CD4-positive, alpha-beta T cell treated with Interleukin-17A for 1 hour (primary cell): ENCODE measurements at places on chromosomes 12 and 14.

GRCh38 chr14:98868866-98869265 lies 403.1 kb downstream of the BCL11B start:
- DNase-seq = no peak

DNA sequence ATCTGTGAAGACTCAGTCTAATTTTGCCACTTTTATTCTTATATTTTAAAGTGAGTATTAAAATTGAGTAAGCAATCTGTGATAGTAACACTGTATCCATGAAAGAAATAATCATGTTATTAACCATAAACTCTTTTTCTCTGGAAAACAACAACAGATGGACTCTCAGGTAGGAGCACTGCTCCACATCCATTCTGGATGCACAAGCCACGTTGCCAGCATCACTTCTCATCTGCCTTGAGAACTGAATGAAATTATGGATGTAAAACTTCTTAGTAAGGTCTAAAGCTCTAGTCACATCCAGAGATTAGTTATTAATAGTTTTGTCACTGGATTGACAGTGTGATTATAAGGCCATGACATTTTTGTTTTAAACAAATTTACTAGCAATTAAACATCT lies 489.1 kb upstream of the SYT1 start:
- no peak for DNase-seq

DNA sequence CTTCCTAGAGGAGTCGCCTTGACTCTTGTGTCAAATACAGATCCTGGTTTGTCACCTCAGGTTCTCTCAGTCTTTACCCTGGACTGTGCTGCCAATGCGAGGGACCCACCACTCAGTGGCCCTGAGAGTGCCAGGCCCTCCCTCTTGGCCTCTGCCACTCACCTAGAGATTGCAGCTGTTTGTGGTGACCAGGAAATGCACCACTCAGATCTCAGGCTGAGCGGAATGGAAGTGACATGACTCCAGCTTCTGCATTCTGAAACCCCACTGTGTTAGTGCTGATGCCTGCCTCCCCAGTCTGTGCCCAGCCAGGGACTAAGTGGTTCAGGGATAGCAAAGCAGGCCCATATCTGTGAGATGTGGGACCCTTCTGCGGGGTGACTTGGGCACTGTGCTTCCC lies 27.8 kb upstream of the NEDD1 start:
- DNase-seq = no peak

GRCh38 chr14:31465111-31465510 lies 7.8 kb upstream of the DTD2 start:
- DNase-seq = no peak

DNA sequence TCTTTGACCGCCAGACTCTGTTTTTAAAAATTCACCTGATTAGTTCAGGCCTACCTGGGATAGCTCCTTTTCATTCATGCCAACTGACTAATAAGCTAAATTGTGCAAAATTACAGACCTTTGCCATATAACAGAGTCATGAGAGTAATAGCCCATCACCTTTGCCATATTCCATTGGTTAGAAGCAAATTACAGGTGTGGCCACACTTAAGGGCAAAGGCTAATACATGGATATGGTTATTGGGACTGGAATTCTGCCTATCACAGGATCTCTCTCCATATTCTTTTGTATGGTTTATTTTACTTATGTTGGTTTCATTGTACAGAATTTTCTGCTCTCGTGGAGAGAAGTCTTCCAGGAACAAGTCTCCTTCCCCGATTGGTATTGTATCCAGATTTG lies 115.2 kb downstream of the EGLN3 start:
- DNase-seq = no peak

DNA sequence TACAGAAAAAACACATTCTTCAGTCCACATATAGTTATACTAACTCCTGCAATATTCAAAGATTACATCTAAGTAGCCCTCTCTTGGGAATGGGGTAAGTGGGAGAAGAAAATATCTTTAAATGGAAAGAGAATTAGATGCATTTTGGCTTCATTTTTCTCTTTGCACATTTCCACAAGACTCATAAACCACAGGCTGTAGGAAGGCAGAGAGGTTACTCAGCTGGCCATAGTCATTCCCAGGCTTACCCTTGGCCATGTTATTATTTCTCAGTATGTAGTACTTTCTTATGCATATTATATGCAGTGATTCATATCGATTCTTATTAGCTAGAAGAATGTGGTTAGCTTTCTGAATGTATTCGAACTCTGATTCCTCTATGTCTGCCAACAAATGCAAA lies 92.2 kb downstream of the PTPRR start:
- DNase-seq = no peak

- no peak for DNase-seq
Measured at GRCh38 chr12:101781834-101782233, 42.6 kb upstream of the SYCP3 start.

DNA sequence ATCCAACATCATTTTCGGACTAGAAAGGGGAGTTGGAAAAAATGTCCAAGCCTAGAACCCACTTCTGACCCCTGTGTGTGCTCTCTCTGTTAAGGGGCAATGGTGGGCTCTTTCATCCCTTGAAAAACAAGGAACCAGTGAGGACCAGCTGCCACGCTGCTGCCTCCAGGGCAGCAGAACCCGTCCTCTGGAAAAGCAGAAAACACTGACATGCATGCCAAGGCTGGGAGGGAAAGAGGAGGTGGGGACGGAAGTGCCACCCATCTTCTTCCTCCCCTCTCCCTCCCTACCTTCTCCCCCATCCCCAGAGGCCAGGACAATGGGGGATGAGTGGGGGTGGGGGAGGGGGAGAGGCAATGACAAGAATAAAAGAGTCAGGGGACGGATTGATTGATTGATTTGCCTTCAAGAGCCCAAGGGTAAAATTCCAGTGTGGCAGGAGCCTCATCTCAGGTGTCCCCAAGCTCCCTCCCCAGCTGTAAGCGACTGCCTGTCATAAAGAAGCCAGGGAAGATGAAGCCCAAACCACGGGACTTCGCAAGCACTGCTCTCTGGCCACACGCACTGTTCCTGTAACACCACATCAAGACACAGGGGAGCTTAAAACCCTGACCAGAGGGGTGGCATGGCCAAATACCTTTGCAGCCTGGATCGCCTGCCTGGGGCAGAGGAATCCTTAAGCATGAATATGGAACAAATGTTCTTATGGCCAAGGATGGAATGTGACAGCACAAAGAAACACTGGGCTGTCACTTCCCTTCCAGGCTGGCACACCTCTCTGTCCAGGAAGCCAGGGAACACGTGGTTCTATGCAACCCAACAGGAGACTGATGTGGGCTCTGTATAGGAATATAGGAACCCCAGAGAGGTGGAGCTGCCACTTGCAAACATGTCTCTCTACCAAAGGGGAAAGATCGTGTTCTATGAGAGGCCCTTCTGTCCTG lies 38.9 kb upstream of the BDKRB2 start:
- no peak for DNase-seq
